ENCODE measurements at places on chromosomes 7 and 10. TPM values are rescaled to one million over a fixed set of nuclear protein-coding genes. Genes with fewer than 3 reads are reported as not detected.

Gene ACBD7
- total RNA-seq = 0.32 TPM

Gene ZNF503
- 50.1 TPM for total RNA-seq

Gene OR2A12
- total RNA-seq = not detected

Gene VWC2
- total RNA-seq = not detected

Gene IL2RA
- total RNA-seq = not detected

Gene EIF4H
- 292 TPM for total RNA-seq

Gene PTPN20
- 3.8 TPM for total RNA-seq

Gene ALOX5
- not detected for total RNA-seq

Gene ADRB1
- total RNA-seq = not detected

Gene AOC1
- total RNA-seq = not detected

Gene MGAM2
- total RNA-seq = not detected
